Left ventricle myocardium inferior (tissue), 1 donor: ENCODE measurements at places on chromosomes 1 and 21.

DNA sequence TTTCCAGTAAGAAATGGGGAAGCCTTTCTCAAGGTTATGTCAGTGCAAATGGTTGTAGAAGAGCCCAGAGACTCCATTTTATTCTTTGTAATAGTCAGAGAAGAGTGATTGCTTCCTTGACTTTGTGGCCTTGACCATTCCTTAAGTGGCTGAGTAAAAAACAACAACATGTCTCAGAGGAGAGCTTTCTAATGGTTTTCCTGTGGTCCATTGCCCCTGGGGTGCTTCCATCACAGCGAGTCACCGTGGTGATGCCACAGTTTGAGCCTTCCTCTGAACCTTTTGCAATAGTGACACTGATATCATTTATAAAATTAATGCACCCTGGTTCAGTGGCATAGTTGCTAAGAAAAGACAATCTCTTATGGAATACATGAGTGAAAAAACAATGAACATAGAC is 38.6 kb downstream of the PAPPA2 start:
- H3K27ac ChIP-seq, result no peak overlapping the region
- H3K36me3 ChIP-seq, result no peaks in the 10 kb centered on the region
- no peak overlapping the region for H3K4me3 ChIP-seq
- DNase-seq, result no peak
- no peaks in the 10 kb centered on the region for H3K4me1 ChIP-seq

DNA sequence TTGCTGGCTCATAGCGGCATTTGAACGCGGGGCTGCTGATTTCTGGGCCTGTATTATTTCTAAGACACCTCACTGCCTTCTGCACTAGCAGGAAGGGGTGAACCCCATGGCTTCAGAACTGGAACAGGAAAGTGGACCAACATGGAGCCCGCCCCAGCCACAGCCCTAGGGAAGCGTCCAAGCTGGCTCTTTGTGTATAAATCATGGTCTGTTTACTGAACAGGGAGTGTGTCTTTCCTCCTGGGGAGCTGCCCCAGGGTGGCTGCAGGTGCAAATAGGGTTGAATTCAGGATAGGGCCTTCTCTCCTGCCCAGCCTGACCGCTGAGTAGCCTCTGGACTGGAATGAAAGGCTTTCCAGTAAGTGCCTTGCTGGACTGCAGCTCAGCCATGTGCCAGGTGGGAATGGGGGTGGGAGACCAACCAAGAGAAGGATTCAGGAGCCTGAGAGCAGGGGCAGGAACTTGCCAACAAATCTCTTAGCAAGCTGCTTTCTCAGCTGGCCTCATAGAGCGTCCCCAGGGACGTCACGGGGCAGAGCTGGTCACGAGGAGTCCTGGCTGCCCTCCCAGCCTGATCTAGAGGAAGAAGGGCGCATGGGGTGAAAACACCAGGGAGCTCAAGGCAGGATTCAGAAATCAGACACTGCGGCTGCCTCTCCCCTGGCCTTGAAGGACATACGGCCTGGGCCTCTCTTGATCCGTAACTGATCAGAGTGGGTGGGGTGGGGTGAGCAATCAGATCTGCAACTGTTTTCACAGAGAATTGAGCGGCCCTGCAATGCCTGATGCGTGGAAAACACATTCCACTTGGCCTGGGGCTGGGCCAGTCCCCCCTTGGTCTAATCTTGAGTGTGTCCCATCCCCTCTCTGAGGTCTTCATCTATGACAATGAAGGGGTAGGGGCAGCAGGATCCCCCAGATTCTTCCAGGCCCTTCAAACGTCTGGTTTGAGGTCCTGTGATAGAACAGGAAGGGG is 56.5 kb upstream of the SELENON start:
- peak overlapping the region; percentile 20 for H3K4me3 ChIP-seq
- peak; percentile 94 for DNase-seq
- peak overlapping the region; percentile 97 for H3K27ac ChIP-seq
- no peaks in the 10 kb centered on the region for H3K36me3 ChIP-seq
- peaks cover 55% of the 10 kb centered on the region for H3K4me1 ChIP-seq

- H3K4me3 ChIP-seq, result no peak overlapping the region
- peaks cover 4% of the 10 kb centered on the region for H3K4me1 ChIP-seq
- H3K36me3 ChIP-seq, result peaks cover 31% of the 10 kb centered on the region
- no peak overlapping the region for H3K27ac ChIP-seq
Measured at GRCh38 chr21:41816583-41817165, 49.8 kb upstream of the RIPK4 start.

DNA sequence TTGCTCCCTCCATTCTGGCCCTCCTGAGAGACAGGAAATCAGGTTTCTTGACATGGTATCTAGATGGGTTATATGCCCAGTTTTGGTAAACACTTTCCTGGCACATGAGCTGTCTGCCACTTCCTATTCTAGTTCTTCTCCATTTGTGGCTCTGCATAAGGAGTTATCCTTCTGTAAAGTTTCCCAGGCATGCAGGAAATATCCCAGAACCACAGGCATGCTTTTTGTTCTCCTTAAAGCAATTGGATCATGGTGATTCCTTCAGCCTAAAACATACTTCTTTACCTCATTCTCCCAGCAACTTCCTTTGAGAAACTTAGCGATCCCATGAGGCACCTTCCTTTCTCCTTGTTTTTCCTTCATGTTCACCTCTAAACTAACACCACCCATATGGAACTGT is 199.8 kb downstream of the CRB1 start:
- no peak overlapping the region for H3K27ac ChIP-seq
- no peak overlapping the region for H3K4me3 ChIP-seq
- no peak for DNase-seq
- H3K4me1 ChIP-seq, result peaks cover 4% of the 10 kb centered on the region
- no peaks in the 10 kb centered on the region for H3K27me3 ChIP-seq
- no peaks in the 10 kb centered on the region for H3K36me3 ChIP-seq

DNA sequence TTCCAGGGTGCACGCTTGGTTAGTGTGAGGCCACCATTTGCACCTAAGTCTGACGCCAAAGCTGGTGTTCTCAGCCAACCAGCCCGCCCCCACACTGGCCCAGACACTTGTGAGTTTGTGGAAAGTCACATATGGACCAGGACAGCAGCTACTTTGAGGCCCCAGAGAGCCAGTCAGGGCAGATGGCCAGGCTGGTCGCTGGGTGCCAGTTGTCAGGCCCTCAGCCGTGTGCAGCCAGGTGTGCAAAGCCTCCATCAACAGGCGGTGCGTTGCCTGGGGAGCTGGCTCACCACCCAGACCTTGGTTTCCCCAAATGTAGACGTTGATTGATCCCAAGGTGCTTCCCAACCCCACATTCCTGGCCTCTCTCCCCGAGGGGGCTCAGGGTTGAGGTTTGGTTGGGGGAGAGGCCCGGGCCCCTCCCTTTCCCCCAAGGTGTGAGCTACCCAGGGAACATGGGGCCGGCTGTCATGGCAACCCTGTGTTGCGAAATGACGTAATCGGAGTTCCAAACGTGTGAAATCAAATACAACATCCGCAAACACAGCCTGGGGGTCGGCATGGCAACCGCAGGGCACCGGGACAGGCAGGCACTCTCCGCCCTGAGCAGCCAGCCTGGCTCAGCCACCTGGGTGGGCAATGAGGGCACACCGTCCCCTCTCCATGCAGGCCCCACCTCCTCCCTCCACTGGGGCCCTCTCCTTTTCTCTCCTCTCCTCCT is 42.2 kb upstream of the WNT4 start:
- no peak for DNase-seq
- no peak overlapping the region for H3K4me3 ChIP-seq
- H3K27ac ChIP-seq, result no peak overlapping the region

GRCh38 chr1:180080439-180080838 is 74.2 kb upstream of the QSOX1 start:
- no peaks in the 10 kb centered on the region for H3K27me3 ChIP-seq
- H3K27ac ChIP-seq, result no peak overlapping the region
- H3K4me1 ChIP-seq, result no peaks in the 10 kb centered on the region
- no peak for DNase-seq
- H3K36me3 ChIP-seq, result peaks cover 91% of the 10 kb centered on the region

- no peak overlapping the region for H3K27ac ChIP-seq
- H3K36me3 ChIP-seq, result no peaks in the 10 kb centered on the region
- no peak for DNase-seq
- no peaks in the 10 kb centered on the region for H3K27me3 ChIP-seq
- peaks cover 10% of the 10 kb centered on the region for H3K4me1 ChIP-seq
- H3K4me3 ChIP-seq, result no peak overlapping the region
Measured at GRCh38 chr1:172469717-172470116, 25.8 kb upstream of the PIGC start.

- no peak overlapping the region for H3K27ac ChIP-seq
- peaks cover 94% of the 10 kb centered on the region for H3K27me3 ChIP-seq
- DNase-seq, result no peak
- H3K4me1 ChIP-seq, result peaks cover 3% of the 10 kb centered on the region
Measured at GRCh38 chr1:10892138-10893065, 96.0 kb upstream of the CASZ1 start.

GRCh38 chr1:160400223-160400645 is at the start of gene VANGL2:
Gene VANGL2 (plus strand): TSS chr1:160400564. CDS start chr1:160415838, 15,274 bp downstream.
- H3K27ac ChIP-seq, result peak within 1 kb of the TSS; percentile 44
- H3K4me3 ChIP-seq, result peak within 1 kb of the TSS; percentile 83
- no peaks in the 10 kb centered on the region for H3K36me3 ChIP-seq

DNA sequence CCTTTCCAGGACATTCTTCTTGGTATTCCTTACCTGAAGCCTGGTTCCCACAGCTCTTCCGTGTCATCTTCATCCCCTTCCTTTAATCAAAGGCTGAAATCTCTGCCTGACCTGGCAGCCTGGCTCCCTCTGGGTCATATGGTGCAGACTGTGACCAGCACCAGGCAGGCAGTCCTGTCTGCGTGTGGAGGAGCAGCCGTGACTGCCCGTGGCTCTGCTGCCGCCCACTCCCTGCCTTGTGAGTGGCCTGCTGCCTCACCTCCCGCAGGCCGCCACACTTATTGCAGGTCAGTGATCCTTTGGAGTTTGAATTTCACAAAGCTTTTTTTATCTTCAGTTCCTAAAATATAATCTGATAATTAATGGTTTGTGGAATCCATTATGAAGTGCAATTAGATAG is 36.2 kb upstream of the EPHA8 start:
- no peaks in the 10 kb centered on the region for H3K27me3 ChIP-seq
- no peak overlapping the region for H3K4me3 ChIP-seq
- peaks cover 57% of the 10 kb centered on the region for H3K36me3 ChIP-seq
- H3K4me1 ChIP-seq, result peaks cover 24% of the 10 kb centered on the region
- no peak for DNase-seq

- no peaks in the 10 kb centered on the region for H3K27me3 ChIP-seq
- H3K4me1 ChIP-seq, result peaks cover 5% of the 10 kb centered on the region
- H3K36me3 ChIP-seq, result no peaks in the 10 kb centered on the region
- H3K4me3 ChIP-seq, result no peak overlapping the region
- H3K27ac ChIP-seq, result no peak overlapping the region
Measured at GRCh38 chr1:60390593-60391282, 317.2 kb upstream of the C1orf87 start.

DNA sequence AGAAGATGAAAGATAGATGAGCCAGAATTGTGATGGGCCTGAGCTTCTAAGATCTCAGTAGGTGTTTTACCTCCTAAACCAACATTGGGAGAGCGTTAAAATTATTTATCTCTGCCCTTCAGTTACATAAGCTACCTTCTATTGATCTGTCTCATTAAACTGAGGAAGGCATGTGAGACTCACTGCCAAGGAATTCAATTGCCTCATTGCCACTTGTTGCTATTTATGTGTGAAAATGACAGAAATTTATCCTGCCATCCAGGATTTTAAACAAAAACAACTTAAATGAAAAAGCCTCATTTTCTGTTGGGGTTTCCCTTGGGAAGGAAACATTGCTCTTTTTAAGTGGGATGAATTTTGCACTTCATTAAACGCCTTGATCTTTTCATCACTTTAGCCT is 78.7 kb upstream of the RUNX1 start:
- DNase-seq, result no peak
- H3K36me3 ChIP-seq, result no peaks in the 10 kb centered on the region
- no peaks in the 10 kb centered on the region for H3K4me1 ChIP-seq

GRCh38 chr1:178579562-178579961 is 66.7 kb downstream of the TEX35 start:
- H3K4me3 ChIP-seq, result no peak overlapping the region
- H3K4me1 ChIP-seq, result peaks cover 20% of the 10 kb centered on the region
- no peaks in the 10 kb centered on the region for H3K27me3 ChIP-seq
- no peaks in the 10 kb centered on the region for H3K36me3 ChIP-seq
- DNase-seq, result no peak
